ENCODE measurements at places on chromosomes 11 and 22.
A peak's percentile ranks its signal among the peaks of the same experiment; 100 is the strongest.

DNA sequence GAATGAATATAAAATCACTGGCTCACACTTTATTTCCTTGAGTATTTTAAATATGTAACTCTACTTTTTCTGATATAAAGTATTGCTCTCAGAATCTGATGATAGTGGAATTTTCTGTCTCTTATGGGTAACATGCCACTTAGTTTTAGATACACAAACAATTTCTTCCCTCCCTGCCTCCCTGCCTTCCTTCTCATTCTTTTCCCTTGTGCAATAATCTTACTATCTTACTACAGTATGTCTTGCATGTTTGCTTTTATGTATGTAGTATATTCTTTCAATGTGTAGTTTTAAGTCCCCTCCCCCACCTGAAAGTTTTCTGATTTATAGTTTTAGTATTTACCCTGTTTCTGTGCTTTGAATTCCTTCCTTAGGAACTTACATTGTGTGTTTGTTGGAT is 48.4 kb downstream of the INSC start:
- DNase-seq: no peak

DNA sequence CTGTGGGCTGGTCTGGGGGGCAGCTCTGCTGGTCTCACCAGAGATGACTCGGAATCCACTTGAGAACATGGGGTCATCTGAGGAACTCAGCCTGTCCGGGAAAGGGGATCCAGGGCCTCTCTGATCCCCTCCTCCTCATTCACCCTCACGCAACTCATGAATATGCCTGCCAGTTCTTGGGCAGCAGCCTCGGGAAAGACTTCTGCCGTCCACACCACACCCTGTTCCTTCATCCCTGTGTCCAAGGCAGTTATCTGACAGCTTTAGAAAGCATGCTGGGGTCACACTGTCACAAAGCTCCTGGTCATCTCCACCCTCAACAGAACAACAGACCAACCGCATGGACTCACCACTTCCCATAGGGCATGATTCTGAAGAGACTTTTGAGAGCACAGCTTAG is 88.3 kb downstream of the AMOTL1 start:
- DNase-seq: no peak

- DNase-seq: no peak
These were observed 8.2 kb downstream of the PTH start for GRCh38 chr11:13487661-13488030.

DNA sequence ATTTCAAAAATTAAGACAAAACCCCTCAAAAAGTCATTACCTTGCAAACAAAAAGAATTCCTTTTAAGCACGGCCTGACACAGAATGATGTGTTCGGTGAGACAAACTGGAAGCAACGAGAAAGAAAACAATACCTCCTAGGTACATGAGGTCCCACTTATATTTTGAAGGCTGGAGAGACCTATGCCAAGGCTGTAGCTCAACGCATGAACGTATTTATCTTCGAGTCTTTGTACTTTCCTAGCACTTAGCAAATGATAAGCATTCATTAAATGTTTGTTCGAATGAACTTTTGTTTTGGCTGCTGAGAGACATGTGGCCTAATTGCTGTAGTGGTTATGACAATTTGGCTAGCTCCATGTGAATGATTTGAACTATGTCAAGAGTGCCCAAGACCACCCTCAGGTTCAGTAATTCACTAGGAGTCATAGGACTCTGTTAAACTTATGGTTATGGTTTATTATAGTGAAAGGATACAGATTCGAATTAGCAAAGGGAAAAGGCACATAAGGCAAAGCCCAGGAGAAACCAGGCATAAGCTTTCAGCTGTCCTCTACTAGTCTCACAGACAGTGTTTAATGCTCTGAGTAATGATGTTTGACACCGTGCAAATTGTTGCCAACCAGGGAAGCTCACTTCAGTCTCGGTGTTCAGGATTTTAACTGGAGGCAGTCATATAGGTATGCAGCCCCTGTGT is 26.0 kb upstream of the HORMAD2 start:
- no peak for DNase-seq

DNA sequence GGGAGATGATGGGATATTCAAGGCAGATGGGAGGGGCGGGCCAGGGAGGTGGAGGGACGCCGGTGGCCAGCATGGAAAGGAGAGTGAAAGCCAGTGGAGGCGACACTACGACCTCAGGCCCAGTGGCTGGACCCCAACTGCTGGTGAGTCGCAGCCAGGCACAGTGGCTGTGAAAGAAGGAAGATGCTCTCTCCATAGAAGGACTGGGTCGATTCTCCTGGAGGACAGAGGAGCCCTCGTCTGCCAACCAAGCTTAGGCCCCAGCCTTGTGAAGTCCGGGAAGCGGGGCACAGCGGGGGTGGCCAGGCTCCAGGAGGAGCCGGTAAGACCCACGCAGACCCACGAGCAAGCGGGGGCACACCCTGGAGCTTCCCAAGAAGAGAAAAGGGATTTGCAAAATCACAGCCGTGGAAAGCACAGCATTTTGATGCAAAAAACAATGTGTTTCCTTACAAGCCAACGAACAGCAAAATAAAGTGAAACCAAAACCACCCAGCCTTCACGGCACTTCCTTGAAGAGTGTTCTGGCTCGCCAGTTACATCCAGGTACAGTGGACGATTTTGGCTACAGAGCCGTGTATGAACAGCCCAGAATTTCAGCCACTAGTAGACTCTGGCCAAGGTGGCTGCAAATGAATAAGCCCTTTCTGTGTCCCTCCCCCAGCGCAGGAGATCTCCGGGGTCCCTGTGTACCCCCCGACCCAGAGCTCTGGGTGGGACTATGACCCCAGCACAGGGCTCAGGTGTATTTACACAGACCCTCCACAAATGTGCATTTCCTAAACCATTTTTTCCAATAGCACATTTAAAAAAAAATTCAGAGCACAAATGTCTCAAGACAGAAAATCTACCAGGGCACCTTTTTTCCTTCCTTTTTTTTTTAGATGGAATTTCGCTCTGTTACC is 96.9 kb downstream of the TRMU start:
- no peak for DNase-seq

DNA sequence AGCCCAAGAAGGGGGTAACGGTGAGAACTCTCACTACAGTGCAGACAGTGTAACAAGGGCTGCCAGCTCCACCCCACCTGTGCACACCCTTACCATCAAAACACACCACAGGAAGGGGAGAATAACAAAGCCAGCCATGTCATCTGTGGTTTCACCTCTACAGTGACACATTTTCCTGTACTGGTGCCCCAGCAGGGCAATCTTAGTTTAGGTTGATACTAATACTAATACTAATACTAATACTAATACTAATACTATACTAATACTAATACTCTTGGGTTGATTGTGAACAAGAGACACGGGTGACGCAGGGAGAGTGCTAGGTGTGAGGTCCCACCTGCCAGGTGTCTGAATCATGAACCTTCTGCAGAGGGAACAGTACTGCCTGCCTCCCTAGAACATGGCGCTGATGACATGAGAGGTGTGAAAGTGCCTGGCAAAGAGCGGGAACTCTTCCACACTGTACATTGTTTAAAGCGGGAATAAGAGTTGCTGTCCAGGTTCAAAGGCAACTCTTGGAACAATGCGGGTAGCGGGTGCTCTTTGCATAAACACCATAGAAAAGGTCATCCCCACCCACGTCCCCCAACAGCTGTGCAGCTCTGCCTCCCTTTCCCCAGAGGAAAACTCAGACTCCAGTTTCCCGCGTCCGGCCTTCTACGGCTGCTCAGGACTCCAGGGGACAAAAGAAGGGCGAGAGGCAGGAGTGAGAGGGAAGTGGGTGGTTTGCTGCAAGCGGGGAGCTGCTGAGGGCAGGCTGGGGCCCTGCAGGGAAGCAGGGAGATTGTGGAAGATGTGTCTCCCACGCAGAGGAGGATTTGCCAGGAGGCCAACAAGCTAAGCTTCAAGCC is 25.0 kb upstream of the TMPRSS4 start:
- DNase-seq: peak; percentile 49

GRCh38 chr11:128733440-128734102 is 39.7 kb downstream of the FLI1 start:
- no peak for DNase-seq

- DNase-seq: no peak
These were observed 15.0 kb downstream of the INCENP start for GRCh38 chr11:62138630-62139425.

- no peak for DNase-seq
These were observed 46.5 kb upstream of the SOX6 start for GRCh38 chr11:16402654-16403447.

- no peak for DNase-seq
These were observed 26.8 kb downstream of the TNRC6B start for GRCh38 chr22:40204321-40205116.

DNA sequence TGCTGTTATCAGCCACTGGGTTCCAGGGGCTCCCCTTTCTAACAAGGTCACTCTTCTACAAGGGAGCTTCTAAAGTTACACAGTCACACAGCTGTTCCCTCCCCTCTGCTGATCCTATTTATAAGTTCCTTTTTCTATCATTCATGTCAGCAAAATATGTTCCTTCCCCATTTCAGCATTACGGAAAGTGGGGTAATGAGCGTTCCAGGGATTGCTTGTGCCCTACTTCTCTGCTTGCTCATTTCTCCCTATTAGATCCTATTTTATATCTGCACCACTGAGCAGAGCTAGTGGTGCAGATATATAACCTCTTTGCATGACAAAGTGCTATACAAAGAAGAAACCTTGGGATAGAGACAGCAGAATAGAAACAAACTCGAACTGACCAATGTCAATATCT is 22.7 kb upstream of the PLEKHB1 start:
- no peak for DNase-seq

DNA sequence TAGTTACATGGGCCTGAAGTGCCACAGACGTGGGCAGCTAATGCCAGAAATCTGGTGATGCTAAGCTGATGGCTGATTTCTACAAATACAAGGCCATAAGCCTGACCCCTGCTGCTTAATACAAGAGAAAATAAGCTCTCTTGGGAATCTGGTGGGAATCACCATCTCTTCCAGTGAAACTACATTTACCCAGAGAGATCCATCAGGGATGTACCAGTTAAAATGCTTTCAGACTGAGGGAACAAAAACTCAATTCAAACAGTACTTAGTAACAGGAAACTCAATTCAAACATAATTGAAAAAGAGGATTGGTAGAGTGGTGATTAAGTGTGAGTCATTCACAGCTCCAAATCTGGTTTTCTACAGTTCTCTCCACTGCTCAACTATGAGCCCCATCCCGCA is 1.7 kb upstream of the CAVIN3 start:
- DNase-seq: no peak

Measured in stimulated activated CD4-positive, alpha-beta T cell treated with anti-CD3 and anti-CD28 coated beads, Interleukin-1b, Interleukin-23, amount 100 ng/mL, for 4 hours (primary cell).